ENCODE measurements at places on chromosomes 5 and 9.

- ATAC-seq: no peak
Measured at GRCh38 chr5:33857037-33857436, 34.8 kb downstream of the ADAMTS12 start.

DNA sequence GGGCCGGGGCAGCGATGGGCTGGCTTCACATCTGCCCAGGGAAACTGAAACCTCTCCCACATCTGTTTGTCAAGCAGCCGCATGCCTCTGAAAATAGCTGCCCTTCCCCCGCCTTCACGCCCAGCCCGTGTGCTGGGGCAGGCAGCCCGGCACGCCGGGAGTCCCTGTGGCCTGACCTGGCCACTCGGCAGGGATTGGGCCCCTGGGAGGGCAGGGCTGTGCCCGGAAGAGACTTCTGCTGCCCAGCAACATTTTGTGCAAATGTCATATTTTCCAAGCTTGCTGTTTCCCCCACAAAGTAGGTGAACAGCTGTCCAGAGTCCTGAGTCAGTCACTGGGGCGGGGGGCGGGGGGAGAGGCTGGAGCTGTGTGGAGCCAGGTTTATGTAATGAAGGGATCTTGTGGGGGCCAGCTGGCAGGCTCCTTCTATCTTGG lies 8.2 kb downstream of the COL27A1 start:
- peak; percentile 53 for ATAC-seq

DNA sequence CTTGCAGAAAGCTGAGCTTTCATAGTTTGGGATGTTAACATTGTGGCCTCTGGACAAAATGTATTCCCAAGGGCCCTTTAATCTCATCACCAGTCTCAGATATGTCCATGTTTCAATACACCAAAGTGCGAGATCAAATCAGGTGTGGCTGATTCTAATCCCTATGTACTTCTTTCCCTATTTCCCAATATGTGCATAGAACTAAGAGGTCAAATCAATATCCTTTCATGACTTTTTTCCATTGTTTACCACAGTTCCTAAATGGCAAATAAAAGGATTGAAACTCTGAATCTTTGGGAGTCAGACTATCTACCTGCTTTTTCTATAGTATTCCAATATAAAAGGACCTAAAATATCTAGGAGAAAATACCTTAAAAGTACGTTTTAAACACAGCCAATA lies 105.0 kb downstream of the FBXO38 start:
- no peak for ATAC-seq

DNA sequence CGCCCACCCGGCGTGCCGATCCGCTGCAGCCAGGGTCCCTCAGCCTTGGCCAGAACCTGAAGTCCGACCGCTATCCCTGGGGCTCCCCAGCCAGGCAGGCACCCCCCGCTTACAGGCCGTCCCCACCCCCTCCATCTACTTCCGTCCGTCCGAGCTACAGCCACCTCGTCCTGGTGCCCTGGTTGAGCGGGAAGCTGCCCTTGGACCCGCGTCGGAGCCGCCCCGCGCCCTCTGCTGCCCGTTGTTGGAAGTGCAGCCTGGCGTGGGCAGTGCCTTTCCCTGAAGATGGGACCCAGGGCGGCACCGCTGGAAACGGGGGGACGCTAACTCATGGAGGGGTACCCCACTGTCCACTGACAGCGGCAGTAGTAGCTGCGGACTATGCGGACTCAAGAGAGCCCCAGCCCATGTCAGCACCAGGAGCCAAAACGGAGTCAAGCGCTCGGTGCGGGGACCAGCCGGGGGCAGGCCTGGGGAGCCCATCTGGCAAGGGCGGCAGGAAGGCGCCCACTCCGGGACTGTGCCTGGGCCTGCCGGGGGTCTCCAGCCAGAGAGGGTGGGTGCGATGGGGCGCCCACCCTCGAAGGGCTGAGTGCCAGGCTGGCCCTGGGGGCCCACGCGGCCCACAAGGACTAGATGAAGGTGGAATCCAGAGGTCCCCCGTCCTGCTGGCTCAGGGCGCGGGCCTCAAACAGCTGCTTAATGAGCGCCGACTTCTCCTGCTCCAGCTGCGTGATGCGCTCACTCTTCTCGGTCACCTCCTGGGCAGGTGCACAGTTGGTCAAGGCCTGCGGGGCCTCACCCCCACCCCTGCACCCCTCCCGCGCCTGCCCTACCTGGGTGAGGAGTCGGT lies 6.1 kb downstream of the SAPCD2 start:
- peak; percentile 84 for ATAC-seq

DNA sequence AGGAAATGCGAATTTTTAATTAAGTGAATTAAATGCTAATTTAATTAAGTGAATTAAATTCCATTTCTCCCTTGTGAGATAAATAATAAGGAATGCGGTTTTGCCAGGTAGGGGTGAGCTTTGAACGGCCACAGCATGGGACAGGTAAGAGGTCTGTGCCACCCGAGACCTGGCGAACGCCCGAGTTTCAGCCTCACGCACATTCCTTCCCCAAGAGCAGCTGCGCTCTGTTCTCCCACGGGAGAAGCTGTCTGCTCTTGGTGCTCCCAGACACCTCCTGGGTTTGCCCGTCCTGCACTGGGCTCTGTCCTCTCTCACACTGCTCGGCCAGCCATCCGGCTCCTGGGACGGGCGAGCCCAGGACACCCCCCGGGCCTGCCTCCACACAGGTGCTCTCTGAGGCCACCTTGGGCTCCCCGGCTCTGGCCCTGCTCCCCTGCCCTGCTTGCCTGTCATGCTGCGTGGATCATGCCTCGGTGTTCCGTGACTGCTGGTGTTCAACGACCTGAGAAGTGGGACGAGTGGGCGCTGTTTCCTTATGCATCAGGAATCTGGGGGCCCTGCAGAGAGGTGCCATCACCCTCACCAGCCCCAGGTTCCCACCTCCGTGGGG lies 13.7 kb upstream of the CAMSAP1 start:
- peak; percentile 32 for ATAC-seq

Measured in SK-N-SH treated with all-trans-retinoic acid at 6 μM for 48 hours (cell line).